ENCODE measurements at places on chromosomes 7 and 10. TPM values are rescaled to one million over a fixed set of nuclear protein-coding genes. Genes with fewer than 3 reads are reported as not detected.

ZC3HAV1L gene
- 4.3 TPM for total RNA-seq

FAM25A gene
- total RNA-seq = 12.0 TPM

ZNF425 gene
- total RNA-seq = 1.9 TPM

DNA sequence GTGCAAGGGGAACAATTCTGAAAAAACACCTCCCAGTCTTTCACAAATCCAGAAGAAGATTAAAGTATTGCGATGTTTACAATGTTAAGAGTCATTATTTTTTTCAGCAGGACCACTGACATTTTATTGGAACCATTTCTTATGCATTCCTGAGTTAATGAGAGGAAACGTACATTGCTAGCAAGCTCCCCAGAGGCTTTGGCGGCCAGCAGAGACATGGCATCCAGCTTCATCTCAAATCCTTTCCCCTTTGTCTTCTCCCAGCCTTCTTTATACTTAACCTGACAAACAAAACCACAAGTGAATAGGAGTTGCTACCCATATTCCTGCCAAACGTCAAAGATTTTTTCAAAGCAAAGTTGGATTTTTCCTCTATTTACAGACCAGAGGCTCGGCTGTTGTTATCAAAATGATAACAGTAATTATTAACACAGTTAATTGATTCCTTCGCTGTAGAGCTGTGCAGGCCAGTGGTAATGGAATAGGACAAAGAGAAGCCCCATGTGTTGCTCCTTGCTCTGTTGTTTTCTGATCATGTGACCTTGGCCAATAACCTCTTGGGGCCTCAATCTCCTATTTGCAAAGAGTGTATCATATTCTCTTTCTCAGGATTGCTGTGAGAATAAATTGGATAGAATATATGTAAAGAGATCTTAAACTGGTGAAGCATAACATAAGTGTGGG lies 32.0 kb downstream of the NRAP start:
- no peak for DNase-seq

- no peak for DNase-seq
Measured at GRCh38 chr10:70956029-70956759, 67.8 kb upstream of the PCBD1 start.

DNA sequence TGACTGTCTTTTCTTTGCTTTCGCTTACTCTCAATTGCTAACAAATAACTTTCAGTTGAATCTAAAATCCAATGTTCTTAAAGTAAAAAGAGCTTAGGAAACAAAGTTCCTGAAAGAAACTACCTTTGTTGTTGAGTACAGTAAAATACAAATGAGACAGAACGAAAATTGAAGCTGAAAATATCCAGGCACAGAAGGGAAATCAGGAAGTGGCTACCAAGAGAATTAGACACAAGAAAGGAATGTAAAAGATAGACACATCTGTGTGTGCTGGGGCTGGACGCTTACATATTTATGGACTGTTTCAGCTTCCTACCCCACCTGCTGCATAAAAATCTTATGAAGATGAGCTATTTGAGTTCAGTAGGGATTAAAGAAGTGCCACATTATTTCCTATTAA lies 161.7 kb upstream of the PLXDC2 start:
- DNase-seq = peak; percentile 14

DNA sequence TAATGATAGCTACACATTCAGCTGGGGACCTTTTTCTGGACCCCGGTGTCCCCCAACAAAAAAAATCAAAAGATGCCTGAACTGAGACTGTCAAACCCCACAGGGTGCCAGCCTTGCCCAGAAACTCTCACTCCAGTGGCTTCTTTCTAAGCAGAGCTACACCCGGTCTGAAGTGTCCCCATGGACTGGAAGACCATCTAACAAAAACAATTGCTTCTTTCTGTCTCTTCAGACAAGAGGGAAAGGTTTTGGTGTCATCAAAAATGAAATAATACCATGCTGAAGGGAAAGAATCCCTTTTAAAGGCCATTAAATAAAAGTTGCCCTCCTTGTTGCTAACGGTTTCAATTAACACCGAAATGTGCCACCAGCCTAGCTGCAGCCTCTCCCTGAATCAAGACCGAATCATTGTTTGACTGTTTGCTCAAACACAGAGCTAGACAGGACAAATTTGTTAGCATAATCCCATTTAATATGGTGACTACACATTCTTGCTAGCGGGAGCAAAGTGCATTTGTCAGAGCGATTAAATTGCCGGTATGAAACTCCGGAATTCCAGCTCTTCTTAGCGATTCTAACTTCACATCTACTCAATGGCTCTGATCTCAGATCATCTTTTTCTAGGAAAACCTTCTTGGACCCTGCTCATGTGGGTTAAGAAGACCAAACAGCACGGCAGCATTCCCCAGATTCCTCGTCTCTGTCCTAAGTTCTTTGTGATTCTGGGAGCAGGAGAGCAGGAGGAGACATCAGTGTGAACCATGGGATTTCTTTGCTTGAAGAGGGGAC lies 397.5 kb upstream of the PRKCQ start:
- DNase-seq = no peak

- no peak for DNase-seq
Measured at GRCh38 chr10:48291190-48291589, 15.3 kb upstream of the MAPK8 start.

DNA sequence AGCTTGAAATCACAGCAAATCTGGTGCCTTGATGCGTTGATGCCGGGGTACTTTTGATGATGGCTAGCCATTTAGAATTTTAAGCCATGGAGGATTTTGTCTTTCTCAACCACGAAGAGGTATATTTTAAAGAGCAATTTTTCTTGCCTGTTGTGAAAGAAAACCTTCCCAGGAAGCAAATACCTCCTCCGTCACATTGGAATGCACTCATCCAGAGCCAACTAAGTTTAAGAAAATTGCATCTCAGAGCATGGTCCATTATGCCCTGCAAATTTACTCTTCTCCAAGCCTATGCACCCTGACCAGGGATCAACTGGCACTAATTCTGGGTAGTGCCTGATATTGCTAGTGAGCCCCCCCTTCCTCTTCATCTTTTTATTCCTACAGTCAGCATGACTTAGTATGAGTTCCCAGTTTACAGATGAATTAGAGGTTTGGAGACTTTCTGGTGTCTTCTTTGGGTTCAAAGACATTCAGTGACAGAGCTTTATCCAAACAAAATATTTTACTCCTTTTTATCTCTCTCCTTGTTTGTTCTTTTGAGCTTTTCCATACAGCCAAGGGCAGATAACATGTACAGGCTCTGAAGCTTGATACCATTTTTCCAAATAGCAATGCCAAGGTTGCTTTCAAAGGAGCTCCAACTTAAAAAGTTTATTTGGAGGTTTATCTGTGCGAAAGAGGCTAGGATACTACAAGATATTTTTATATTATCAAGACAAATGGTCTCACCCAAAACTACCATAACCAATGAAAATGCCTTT lies 56.6 kb upstream of the ANK3 start:
- no peak for DNase-seq

GRCh38 chr7:64625114-64626082 lies 40.5 kb upstream of the ZNF107 start:
- no peak for DNase-seq

CLIP2 gene
- total RNA-seq = 6.3 TPM

DNA sequence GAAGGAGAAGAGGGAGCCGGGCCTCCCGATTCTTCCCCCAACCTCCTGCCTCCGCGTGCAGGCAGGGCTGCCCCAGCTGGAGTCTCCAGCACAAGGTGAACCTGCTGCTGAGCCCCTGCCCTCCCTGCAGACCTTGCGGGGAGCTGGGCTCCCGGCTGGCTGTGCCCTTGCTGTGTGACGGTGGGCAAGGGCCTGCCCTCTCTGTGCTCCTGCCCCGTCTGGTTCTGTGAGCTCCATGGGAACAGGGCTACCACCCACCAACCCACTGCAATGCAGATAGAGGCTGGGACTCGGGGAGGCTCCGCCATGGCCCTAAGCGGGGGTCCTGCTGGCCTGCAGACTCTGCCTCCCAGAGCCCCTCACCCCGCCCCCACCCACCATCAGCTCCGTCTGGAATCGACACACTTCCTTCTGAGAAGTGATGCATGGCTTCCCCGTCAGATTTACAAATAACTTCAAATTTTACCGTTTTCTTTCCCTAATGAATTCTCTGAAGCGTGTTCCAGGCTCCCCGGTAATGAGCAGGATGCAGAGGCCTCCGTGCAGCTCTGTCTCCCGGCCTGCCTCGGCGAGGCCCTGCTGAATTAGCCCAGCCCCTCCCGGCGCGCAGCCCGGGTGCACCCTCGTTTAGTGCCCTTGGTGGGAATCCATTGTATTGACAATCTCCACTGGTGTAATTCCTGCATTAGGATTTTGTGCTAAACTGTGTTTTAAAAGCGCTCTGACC lies 111.0 kb downstream of the MICALL2 start:
- no peak for DNase-seq

LIPF gene
- not detected for total RNA-seq

FOXI2 gene
- total RNA-seq = not detected
